ENCODE measurements at places on chromosomes 3 and 15.

GRCh38 chr3:176274161-176274560 is 923.1 kb downstream of the TBL1XR1 start:
- no peak for DNase-seq

GRCh38 chr3:66494959-66495667 is 5.7 kb downstream of the LRIG1 start:
- no peak for DNase-seq

GRCh38 chr3:55538158-55538557 is 51.1 kb upstream of the WNT5A start:
- no peak for DNase-seq

DNA sequence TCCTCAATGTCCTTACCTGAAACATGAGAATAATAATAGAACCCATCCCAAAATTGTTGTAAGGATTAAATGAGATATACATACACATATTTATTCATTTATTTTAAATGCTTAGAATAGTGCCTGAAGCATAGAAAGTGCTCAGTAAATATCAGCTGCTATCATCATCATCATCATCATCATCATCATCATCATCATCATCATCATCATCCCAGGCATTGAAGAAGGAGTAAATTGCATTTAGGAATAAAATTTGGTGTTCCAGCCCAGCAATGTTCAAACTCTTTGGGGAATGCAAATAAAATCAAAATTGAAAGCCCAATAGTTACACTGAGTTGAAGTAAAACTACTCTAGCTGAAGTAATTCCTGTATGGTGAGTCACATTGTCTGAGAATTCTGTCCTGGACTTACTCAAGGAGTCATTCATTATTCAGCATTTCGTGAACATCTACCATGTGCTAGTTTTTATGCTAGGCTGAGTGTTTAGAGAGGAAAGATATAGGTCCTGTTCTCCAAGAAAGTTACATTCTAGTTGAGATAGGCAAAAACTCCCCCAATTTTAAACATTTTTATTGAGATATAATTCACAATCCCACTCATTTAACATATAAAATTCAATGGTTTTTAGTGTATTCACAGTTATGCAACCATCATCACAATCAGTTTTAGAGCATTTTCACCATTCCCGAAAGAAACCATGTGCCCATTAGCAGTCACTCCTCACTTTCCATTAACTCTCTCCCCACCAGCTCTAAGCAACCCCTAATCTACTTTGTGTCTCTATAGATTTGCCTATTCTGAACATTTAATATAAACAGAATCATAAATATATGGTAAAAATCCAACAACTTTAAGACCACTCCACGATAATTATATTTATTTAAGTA is 107.2 kb downstream of the FRMD5 start:
- no peak for DNase-seq

- no peak for DNase-seq
Measured at GRCh38 chr3:54345847-54346375, 223.6 kb downstream of the CACNA2D3 start.

GRCh38 chr15:51494411-51495314 is 127.9 kb downstream of the DMXL2 start:
- DNase-seq, result no peak

DNA sequence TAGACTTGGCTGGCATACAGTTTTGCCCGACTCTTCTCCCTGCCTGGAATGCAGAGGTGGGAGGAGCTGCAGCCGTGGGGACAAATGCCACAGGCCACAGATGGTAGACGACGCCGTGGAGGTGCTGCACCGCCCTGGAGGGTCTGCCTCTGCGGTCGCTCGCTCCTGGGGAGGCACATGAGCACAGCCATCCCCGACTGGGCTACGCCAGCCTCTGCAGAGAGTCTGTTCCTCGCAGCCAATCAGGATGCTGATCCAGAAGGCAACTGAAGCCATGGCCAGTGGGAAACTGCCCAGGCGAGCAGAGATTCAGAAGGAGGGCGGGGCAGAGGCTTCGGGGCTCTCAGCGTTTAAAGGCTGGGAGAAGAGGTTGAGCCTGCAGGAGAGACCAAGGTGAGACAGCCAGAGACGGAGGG is 11.9 kb upstream of the LRRC15 start:
- no peak for DNase-seq

DNA sequence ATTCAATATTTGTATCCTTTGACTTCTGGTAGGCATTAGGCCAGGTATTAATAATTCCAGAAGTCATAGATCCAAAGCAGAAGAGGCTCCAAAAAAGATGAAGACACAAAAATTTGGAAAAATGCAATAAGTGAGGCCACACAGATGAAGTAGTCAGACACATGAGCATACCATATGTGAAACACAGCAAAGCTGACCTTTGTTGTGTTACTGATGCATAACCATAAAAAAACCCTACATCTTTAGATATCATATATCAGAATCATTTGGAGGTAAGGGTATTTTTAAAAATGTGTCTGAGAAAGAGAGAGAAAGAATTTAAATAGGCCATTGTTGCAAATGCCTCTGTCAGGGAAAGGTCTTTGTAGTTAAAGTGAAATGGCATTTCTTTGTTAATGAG is 314.9 kb downstream of the SLC9A9 start:
- DNase-seq, result no peak

- no peak for DNase-seq
Measured at GRCh38 chr3:76991165-76991564, 48.7 kb upstream of the ROBO2 start.

DNA sequence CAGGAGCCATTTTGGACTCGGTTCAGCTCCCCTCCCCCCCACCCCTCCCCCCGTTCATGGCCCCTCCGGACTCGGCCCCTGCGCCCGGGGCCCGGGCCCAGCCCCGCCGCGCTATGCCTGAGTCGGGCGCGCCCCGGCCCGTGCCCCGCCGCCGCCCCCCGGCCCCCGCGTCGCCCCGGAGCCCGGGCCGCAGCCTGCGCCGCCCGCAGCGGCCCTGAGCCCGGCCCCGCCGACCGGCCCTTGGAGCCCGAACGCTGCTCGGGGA is 155 bp downstream of the ACVR2B start:
- DNase-seq, result no peak

DNA sequence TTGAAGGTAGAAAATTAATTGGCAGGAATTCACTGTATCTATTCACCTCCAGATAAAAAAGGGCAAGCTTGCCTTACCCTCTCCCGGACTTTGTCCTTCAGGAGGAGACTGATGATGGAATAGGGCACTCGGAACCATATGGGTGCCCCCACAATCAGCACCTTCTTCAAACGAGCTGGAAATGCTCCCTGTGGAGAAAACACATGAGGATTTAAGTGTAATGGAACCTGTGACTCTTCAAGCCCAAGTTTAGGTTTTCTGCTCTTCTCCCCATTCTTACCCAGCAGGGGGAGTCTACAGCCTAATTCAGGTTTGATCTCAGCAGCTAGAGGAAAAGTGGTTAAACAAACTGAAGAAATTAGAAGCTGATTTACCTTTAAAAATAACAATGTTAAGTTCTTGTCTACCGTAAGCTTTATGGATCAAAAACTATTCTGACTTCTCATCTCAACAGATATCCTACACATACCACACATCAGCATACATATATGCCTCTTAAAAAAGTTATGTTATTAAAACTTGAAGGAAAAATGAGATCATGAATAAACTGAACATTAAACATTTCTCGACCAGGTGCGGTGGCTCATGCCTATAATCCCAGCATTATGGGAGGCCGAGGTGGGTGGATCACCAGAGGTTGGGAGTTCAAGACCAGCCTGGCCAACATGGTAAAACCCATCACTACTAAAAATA is 57.5 kb upstream of the SIN3A start:
- peak; percentile 66 for DNase-seq

GRCh38 chr3:28951772-28952556 is 328.9 kb upstream of the RBMS3 start:
- peak; percentile 17 for DNase-seq

DNA sequence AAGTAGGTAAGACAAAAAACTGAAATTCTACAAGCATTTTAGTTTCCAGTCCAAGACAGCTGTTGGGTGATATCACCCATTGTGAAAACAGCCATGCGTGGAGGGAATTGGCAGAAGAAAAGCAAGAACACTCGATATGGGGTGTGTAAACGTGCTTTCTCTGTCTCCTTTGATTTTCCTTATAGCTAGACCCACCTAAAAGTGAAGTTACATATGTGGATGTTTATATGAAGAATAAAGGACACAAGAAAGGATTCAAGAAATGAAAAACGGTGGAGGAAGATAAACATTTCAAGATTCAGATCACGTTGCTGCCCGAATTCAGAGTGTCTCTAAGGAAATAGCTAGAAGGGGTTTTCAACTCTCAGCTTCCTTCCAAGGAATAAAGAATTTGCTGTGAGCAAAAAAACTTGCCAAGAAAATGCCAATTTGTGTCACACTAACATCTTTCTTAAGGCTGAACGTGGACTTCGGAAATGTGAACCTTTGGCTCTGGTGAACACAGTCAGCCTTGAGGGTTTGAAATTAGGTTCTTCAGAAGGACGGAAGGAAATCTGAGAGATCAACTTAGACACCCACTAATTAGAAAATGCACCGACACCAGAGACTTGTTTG is 269.0 kb upstream of the ADAMTS9 start:
- DNase-seq, result no peak
